ENCODE measurements at places on chromosomes 3 and 15.
A peak's percentile ranks its signal among the peaks of the same experiment; 100 is the strongest.

- no peak for DNase-seq
These were observed 104.4 kb downstream of the RBMS3 start for GRCh38 chr3:29385046-29385830.

DNA sequence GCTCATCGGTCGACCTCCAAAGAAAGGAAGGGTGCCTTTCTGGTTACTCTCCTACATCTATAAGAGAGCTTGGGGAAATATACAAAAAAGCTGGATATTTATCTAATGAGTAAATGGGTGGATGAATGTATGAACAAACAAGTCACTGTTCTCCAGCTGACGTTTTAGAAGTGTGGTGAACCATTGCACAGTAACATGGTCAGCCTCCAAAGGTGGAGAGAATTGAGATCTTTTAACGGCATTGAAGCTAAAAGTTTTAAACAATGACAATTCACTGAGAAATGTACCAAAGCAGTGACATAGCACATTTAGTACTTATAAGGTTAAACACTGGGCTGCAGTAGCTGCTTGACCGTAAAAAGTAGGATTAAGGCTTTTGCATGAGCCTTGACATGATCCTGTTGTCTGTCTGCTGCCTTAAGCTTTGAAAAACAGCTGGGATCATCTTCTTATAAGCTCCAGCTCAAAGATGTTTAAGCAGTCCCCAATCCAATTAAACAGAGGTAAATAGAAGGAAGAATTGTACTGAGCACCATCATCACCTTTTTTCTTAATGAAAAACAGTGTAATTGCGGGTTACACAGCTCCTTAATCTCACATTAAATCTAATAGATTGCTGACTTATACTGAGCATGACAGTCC lies 222.9 kb downstream of the WDR72 start:
- DNase-seq = no peak

DNA sequence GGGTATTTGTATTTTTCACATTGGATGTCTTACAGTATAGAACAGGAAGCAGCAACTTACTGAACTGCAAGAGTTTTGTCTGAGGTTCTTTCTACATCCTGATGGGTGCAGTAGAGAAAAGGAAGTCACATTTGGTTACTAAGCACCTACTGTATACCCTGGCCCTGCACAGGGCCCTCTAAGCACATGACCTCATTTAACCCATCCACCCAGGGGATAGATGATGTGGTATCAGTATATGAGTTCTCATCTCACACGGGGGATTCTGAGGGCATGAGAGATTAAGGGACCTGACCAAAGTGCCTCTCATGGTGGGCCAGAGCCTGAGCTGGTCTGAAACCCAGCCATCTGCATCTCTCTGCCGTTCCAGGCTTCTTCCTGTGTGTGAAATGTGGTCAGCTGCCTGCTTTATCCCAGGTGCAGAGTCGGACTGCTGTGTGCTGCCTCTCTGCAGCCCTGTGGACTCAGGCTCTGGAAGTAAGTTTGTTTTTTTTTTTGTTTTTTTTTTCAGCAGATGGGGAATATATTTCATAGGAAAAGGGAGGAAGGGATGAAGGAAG lies 17.9 kb downstream of the SLC6A11 start:
- DNase-seq = no peak

DNA sequence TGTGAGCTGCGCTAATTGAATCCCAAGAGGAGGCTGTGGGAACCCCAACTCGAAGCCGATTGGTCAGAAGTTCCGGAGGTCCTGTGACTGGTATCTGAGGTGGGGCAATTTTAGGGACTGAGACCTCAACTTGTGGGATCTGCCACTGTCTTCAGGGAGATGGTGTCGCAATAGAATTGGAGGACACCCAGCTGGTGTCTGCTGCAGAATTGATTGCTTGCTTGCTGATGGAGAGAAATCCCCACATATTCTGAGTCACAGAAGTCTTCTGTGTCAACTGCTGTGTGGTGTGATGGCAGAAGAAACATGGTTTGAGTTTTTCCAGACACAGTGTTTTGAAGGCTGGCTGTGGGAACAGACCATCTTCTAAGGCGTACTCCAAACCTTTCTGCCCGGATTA lies 99.7 kb upstream of the PLXNA1 start:
- no peak for DNase-seq

- no peak for DNase-seq
These were observed 72.6 kb downstream of the NPTN start for GRCh38 chr15:73560501-73561117.

- no peak for DNase-seq
These were observed 294.9 kb upstream of the ZNF385D start for GRCh38 chr3:22045882-22046281.

DNA sequence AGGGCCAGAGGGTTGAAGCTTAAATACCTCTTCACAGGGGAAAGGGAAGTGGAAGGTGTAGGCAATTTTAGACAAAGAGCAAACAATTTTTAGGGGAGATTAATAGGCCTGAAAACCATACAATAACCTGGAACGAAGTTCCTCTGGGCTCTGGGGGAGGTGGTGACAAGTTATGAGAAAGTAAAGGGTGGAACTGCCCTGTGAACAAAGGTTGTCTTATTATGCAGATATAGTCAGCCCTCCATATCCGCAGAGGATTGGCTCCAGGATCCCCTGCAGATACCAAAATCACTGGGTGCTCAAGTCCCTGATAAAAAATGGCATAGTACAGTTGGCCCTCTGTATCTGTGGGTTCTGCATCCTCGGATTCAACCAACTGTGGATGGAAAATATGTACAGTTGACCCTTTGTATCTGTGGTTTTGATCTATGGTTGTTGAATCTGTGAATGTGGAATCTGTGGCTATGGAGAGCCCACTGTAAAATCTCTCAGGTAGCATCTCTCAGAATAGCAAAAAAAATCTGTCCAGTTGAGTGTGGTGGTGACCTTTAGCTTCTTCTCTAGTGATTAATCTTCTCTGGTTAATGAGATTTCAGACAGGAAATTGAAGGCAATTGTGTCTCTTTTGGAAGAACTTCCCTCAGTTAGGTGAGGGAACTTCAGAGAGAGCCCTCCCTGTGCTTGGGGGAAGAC lies 40.2 kb downstream of the CLEC3B start:
- no peak for DNase-seq

GRCh38 chr15:90031231-90031791 lies 30.2 kb downstream of the ZNF710 start:
- DNase-seq = peak; percentile 59

GRCh38 chr15:58415636-58416035 lies 16.2 kb upstream of the LIPC start:
- no peak for DNase-seq

GRCh38 chr15:95263751-95264150 lies 1032.4 kb downstream of the MCTP2 start:
- no peak for DNase-seq

- DNase-seq = peak; percentile 77
These were observed 76.4 kb downstream of the BBX start for GRCh38 chr3:107598926-107599771.

- no peak for DNase-seq
These were observed 41.2 kb downstream of the RLBP1 start for GRCh38 chr15:89179966-89180875.
